ENCODE measurements at places on chromosomes 7 and 10. TPM values are rescaled to one million over a fixed set of nuclear protein-coding genes. Genes with fewer than 3 reads are reported as not detected.
A peak's percentile ranks its signal among the peaks of the same experiment; 100 is the strongest.

- H3K4me1 ChIP-seq: peaks cover 12% of the 10 kb centered on the region
- DNase-seq: no peak
- no peaks in the 10 kb centered on the region for H3K27me3 ChIP-seq
- no peak overlapping the region for H3K27ac ChIP-seq
- H3K36me3 ChIP-seq: no peaks in the 10 kb centered on the region
These were observed 48.9 kb upstream of the KDM7A start for GRCh38 chr7:140225562-140226249.

GRCh38 chr10:31808258-31809218, 120.1 kb downstream of the ARHGAP12 start:
- peaks cover 4% of the 10 kb centered on the region for H3K4me1 ChIP-seq
- H3K27me3 ChIP-seq: no peaks in the 10 kb centered on the region
- no peaks in the 10 kb centered on the region for H3K36me3 ChIP-seq
- peak overlapping the region; percentile 74 for H3K27ac ChIP-seq
- no peak for DNase-seq
- H3K4me3 ChIP-seq: peak overlapping the region; percentile 40

- H3K4me3 ChIP-seq: no peak overlapping the region
- H3K27me3 ChIP-seq: no peaks in the 10 kb centered on the region
- DNase-seq: no peak
- H3K36me3 ChIP-seq: no peaks in the 10 kb centered on the region
These were observed 12.4 kb upstream of the CAMK2G start for GRCh38 chr10:73886661-73887293.

DNA sequence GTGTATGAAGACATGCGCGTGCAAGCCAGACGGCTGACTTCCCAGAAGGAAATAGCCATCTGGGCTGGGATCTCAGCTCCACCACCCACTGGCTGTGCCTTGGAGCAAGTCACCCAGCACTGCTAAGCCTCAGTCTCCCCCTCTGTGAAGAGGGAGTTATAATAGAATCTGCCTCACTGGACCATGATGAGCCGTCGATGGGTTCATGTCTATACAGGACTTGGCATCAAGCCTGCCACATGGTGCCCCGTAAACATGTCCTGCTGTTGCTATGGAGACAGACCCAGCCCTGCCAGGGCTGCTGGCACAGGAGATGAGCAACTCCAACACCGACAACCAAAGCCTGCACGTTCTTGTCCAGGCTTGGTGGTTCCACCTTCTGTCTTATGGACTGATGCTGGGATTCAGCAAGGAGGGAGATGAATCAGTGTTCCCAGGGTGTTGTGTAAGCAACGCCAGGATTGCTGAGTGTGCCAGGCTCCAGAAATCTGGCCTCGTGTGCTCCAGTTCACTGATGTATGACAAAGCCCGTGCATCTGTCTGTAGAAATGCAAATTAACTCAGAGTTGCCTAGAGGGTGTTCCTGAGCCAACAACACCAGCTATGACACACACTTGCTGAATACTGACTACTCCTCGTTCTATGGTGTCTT, 5.6 kb downstream of the GPR15LG start:
- H3K36me3 ChIP-seq: no peaks in the 10 kb centered on the region
- H3K27ac ChIP-seq: no peak overlapping the region
- H3K4me3 ChIP-seq: no peak overlapping the region
- DNase-seq: no peak
- H3K27me3 ChIP-seq: no peaks in the 10 kb centered on the region

DNA sequence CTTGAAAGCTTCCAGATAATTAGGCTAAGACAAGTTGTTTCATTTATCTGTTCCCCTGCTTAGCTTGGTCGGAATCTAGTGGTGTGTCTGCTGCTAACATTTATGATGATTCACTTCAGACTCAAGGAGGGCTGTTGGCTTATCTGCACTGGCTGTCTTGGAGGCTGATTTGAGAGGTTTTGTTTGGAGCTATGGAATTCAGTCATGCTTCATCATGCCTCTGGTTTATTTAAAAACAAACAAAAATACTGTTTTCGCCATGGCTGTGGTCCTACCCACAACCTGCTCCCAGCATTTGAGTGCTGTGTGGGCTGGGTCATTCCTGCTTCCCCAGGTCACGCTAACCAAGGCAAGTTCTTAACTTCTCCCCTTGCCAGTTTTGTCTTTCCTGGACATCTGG, 11.7 kb upstream of the ARPC1B start:
- H3K4me3 ChIP-seq: no peak overlapping the region
- peaks cover 100% of the 10 kb centered on the region for H3K36me3 ChIP-seq
- no peak for DNase-seq
- no peaks in the 10 kb centered on the region for H3K27me3 ChIP-seq
- no peak overlapping the region for H3K27ac ChIP-seq

SFRP5 gene
- total RNA-seq: 31.6 TPM
